ENCODE measurements at places on chromosomes 3 and 15.

- DNase-seq: peak; percentile 28
These were observed at the start of gene ZKSCAN7 for GRCh38 chr3:44554626-44555592. Gene ZKSCAN7, plus strand, starts transcription at chr3:44555193. Its CDS starts 1,855 bp downstream, at chr3:44557048.

GRCh38 chr3:48364840-48365239 lies 7.2 kb upstream of the FBXW12 start:
- no peak for DNase-seq

- DNase-seq: no peak
These were observed 249.1 kb downstream of the OCA2 start for GRCh38 chr15:27850050-27850449.

DNA sequence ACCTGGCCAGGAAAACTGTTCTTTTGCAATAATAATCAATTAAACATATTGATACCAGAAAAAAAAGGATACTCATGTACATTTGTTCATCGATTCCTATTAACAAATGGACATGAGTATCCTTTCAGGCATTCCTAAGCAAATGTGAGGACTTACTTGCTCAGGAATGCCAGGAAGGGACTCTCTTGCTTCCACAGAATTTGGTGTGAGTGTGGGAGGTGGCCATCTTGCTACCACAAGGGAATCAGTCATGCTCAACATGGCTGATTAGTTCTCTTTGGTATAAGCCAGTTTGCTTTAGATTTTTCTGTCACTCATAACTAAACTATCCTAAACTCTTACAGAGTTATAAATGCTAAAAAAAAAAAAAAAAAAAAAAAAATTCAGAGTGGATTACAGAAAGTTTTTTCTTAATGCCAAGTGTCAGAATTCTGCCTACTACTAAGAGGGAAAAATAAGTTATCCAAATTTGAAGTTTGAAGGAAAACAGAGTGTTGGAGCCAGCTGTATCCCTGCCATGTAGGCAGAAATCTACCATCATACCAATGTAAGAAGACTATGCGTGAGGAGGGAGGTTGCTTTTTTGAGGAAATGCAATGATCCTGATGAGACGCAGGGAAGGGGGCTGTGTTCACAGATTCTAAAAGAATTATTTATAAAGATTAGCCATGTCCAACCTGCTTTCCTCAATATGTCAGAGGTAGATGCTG lies 98.7 kb downstream of the PLD1 start:
- DNase-seq: no peak

- no peak for DNase-seq
These were observed 8.5 kb downstream of the MYO5C start for GRCh38 chr15:52287114-52287513.

GRCh38 chr15:65342493-65342892 lies 35.3 kb downstream of the IGDCC3 start:
- DNase-seq: no peak

Data from stimulated activated CD8-positive, alpha-beta memory T cell treated with anti-CD3 and anti-CD28 coated beads, Interleukin-4, amount 100 ng/mL, for 4 hours (primary cell).